ENCODE measurements at places on chromosomes 13 and 19.

GRCh38 chr19:34269968-34270621 lies 15.7 kb downstream of the GARRE1 start:
- DNase-seq: peak; percentile 53

- no peak for DNase-seq
Measured at GRCh38 chr13:107234319-107235073, 666.6 kb upstream of the ARGLU1 start.

DNA sequence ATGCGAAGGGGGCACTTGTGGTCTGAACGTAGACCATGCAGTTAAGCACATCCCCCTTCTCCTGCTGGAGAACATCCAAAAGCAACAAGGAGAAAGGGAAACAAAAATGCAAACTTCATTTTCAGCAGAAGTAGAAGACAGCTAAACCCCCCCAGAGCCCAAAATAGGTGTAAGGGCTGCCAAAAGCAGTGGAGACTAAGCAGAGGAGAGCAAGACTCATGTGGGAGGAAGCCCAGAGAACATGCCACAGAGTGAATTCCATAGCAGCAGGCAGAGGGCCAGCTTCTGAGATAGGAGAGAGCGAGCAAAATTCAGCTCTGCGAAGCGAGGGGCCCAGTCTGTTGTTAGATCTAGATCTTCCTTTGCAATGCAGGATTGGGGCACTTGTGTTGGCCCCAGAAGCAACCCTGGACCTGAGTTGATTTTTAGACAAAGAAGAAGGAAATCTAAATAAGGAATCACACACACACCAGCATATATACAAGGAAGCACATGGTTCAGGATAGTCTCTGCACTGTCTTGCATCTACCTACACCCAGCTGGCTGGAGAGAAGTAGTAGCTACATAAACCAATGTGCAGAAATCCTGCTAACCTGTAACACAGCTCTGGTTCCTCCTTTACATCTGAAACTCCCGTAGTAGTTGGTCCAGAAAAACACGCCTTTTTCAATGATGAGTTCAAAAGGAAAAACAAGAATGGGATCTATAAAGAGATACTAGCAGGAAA lies 199.6 kb downstream of the SPRY2 start:
- DNase-seq: no peak

GRCh38 chr13:29943273-29943672 lies 92.9 kb upstream of the UBL3 start:
- DNase-seq: no peak

GRCh38 chr19:16026131-16026530 lies 50.2 kb upstream of the TPM4 start:
- DNase-seq: no peak

DNA sequence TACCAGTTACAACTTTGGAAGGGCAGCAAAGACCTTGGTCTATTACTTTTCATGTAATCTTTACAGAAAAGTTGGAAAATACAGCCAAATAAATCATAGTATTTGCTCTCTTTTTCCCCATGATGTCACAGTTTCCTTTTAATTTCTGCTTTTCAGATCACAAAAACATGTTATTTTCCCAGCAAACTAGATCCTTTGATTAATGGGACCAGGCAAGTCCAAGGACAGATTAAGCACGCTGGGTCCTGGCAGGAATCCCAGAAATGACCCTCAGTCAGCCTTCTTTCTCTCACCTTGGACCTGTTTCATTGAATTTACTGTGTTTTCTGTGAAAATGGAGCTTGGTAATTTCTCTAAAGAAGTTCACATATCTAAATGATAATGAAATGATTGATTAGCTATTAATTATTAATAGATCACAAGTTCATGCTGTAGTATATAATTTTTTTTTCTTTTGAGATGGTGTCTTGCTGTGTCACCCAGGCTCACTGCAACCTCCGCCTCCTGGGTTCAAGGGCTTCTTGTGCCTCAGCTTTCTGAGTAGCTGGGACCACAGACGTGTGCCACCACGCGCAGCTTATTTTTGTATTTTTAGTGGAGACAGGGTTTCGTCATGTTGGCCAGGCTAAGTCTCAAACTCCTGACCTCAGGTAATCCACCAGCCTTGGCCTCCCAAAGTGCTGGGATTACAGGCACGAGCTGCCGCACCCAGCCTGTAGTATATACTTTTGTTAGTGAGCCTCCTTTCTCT lies 16.0 kb downstream of the SPATA13 start:
- no peak for DNase-seq
